ENCODE measurements at places on chromosomes 5 and 9.

DNA sequence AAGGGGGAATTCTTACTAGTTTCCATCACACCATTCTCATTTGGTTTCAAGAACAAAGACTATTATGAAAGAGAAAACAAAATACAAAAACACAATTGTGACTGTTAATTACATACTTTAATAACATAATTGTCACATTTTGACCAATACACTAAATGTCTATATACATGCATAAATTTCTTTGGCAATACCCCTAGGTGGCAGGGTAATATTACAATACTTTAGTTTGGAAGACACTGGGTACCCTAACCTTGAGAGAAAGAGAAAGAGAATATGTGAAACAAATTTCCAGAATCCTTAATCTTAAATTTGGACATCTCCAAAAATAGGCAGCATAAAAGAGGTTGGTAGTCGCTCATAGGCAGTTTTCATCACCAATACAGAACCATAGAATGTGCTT is 619.6 kb upstream of the ADAMTS16 start:
- DNase-seq, result no peak

DNA sequence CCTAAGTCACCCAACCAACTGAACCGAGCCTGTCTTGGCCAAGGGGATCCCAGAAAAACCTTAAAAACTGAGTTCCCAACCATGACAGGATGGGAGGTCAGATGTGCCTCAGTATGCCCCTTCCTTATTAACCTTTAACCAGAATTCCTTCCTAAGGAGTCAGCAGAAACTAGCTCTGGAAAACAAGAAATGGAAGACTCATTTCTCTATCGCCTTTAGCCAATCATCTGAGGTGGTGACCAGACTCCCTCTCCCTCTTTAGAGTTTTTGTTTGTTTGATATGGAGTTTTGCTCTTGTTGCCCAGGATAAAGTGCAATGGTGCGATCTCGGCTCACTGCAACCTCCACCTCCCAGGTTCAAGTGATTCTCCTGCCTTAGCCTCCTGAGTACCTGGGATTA is 37.5 kb downstream of the SLC28A3 start:
- no peak for DNase-seq

GRCh38 chr5:88666761-88667495 is 216.1 kb downstream of the MEF2C start:
- no peak for DNase-seq

- DNase-seq, result no peak
These were observed 23.3 kb downstream of the MCTP1 start for GRCh38 chr5:95261437-95262175.

- no peak for DNase-seq
These were observed 11.2 kb upstream of the CCDC152 start for GRCh38 chr5:42745426-42745825.

GRCh38 chr9:73116031-73116430 is 35.6 kb upstream of the ANXA1 start:
- no peak for DNase-seq

DNA sequence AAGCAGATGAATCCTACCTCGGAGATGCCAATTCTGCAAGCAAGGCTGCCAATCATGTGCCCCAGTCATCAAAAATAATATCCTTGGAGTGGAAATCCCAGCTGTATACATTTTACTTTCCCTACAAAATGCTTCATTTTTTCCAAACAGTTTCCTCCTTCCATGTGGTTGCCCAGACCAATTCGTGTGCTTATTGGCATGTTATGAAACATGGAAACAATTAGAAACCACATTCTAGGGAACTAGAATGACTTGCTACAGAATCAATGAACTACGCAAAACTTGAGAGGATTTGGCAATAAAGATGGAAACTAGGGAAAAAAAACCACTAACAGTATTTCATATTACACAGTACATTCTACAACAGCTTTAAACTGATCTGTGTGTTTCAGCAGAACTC is 584.5 kb upstream of the DMAC1 start:
- no peak for DNase-seq

- DNase-seq, result peak; percentile 52
These were observed 138.5 kb upstream of the IRX2 start for GRCh38 chr5:2890011-2890410.

- no peak for DNase-seq
These were observed 99.5 kb downstream of the GCNT1 start for GRCh38 chr9:76558465-76558864.

GRCh38 chr5:89695371-89695770 is 714.2 kb downstream of the CETN3 start:
- no peak for DNase-seq

- no peak for DNase-seq
These were observed 302.4 kb upstream of the TRPC7 start for GRCh38 chr5:136667789-136668188.

GRCh38 chr5:343461-344401 is 22.2 kb downstream of the AHRR start:
- no peak for DNase-seq

- no peak for DNase-seq
These were observed 79.5 kb downstream of the SREK1 start for GRCh38 chr5:66223637-66224036.

- DNase-seq, result no peak
These were observed 582.6 kb downstream of the NR2F1-AS1 start for GRCh38 chr5:92998456-92998855.

DNA sequence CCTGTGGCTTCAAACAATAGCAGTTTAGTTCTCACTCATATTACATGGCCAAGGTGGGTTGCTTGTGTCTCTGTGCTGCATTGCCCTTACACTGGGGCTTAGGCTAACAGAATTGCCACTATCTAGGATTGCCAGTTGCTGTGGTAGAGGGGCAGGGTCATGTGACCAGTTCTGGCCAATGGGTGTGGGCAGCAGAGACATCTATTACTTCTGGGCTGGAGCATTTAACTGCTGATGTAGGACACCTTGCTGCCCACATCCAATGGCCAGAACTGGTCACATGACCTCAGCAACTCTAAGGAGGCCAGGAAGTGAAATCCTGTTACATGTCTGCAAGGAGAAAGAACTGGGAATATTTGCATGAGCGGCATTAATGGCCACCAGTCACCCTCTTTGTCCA is 199.3 kb downstream of the C9orf152 start:
- no peak for DNase-seq

GRCh38 chr9:81626511-81626910 is 62.8 kb downstream of the TLE1 start:
- DNase-seq, result no peak

- no peak for DNase-seq
These were observed 472.9 kb upstream of the ACTBL2 start for GRCh38 chr5:57955511-57955910.

DNA sequence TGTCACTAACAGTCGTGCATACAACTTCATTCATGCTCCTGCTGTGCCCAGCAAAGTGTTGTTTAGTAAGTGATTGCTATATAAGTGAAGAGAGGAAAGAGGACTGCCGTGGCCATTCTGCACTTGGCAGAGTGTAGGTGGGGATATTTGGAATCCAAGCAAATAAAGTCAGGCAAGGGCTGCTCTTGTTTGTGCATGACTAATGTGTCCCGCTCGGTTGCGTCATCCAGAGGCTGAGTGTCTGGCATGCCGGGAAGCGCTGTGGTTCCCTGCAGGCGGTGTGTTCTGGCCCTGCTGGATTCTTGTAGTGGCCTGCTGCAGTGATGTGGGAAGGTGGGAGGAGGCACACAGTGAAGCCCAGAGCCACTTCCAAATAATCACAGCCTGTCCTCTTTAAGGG is 136.9 kb upstream of the ANKH start:
- peak; percentile 79 for DNase-seq

GRCh38 chr9:79492092-79493009 is 79.4 kb upstream of the TLE4 start:
- DNase-seq, result no peak

DNA sequence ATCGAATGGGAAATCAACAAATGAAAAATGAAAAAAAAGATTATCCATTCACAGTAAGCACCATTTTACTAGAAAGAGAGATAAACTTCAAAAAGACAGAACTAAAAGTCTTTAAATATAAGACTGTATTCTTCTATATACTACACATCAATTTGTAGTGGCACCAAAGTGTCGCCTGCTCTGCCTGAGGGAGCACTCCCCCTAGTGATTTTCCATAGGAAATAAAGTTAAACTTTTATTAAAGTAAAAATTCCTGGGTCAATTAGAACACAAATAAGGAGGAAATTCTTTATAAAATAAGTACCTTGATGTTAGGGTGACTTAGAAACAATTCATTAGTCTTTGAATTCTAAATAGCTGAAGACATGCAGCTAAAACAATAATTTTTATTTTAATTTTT is 9.7 kb downstream of the RAD1 start:
- no peak for DNase-seq

DNA sequence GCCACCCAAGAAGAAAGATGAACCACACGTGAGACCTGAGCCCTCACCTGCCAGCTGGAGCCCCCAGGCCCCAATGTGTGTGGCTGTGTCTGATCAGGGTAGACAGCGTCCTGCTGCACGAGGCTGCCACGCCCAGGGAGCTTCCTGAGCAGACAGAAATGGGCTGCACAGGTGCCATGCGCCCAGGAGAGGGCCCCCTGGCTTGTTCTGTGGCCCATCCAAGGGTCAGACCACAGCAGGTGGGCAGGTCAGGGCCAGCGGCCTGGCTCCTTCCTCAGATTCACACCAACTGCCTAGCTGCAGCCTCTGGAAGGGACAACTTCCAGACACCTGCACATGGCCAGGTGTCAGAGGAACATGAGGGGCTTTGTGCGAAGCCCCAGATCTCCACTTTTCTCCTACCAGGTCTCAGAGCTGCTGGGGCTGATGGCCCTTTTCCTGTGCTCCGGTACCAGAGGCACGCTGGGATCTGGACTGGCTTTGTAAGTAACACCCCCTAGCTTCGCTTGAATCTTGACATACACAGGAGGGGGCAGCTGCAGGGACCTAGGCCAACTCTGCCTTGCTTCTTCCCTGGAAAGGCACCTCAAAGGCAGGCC is 10.8 kb downstream of the SARDH start:
- DNase-seq, result peak; percentile 61

- no peak for DNase-seq
These were observed 63.2 kb upstream of the COL15A1 start for GRCh38 chr9:98880311-98881015.

DNA sequence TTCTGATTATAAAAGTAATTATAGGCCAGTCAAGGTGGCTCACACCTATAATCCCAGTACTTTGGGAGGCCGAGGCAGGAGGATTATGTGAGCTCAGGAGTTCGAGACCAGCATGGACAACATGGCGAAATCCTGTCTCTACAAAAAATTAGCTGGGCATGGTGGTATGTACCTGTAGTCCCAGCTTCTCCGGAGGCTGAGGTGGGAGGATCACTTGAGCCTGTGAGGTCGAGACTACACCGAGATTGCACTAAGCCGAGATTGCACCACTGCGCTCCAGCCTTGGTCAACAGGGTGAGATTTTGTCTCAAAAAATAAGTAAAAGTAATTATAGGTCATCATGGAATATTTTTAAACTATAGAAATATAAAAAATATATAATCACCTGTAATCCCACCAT is 18.1 kb downstream of the IRF1 start:
- DNase-seq, result no peak

DNA sequence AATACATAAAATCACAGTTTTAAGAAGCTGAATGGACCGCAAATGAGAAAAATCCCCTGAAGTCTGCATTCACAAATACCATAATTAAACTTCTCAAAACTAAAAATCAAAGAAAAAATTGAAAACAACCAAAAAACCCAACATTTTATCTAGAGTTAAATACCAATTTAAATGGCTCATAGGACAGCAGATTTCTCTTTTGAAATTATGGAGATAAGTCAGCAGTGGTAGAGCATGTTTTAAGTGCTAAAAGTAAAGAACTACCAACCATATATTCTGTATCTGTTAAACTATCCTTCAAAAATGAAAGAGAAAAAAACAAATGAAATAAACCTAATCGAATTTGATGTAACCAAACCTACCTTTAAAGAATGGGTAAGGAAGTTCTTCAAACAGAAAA is 862.8 kb downstream of the TAF11L14 start:
- no peak for DNase-seq

DNA sequence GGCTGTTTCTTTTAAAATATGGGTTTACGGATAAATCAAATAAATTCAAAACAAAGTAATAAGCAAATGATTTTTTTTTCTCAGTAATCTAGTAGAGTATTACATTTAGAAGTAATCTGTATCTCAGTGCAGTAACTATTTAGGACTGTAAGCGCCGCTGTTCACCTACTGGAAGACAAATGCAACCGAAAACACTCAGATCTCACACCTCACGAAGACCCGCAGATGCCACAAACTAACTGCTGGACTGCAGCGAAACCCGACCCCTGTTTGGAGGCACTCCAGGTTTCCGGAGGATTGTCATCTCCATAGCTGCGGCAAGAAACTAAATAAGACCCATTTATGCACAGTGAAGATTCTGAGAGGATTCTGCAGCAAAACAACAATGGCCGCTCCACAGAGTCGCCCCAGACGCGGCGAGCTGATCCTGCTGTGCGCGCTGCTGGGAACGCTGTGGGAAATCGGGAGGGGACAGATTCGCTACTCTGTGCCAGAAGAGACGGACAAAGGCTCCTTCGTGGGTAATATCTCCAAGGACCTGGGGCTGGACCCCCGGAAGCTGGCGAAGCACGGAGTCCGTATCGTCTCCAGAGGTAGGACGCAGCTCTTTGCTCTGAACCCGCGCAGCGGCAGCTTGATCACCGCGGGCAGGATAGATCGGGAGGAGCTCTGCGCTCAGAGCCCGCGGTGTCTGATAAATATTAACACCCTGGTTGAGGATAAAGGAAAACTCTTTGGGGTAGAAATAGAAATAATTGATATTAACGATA is at the start of gene PCDHGA8:
Gene PCDHGA8, plus strand, starts transcription at position 205 of the 770 bp plus-strand sequence. Its CDS starts 181 bp downstream, at position 386.
- DNase-seq, result no peak
